ENCODE measurements at places on chromosomes 12 and 14.

GRCh38 chr12:58976146-58976545 is 55.8 kb upstream of the LRIG3 start:
- DNase-seq, result no peak

GRCh38 chr14:103613517-103613916 is 15.5 kb upstream of the KLC1 start:
- no peak for DNase-seq

DNA sequence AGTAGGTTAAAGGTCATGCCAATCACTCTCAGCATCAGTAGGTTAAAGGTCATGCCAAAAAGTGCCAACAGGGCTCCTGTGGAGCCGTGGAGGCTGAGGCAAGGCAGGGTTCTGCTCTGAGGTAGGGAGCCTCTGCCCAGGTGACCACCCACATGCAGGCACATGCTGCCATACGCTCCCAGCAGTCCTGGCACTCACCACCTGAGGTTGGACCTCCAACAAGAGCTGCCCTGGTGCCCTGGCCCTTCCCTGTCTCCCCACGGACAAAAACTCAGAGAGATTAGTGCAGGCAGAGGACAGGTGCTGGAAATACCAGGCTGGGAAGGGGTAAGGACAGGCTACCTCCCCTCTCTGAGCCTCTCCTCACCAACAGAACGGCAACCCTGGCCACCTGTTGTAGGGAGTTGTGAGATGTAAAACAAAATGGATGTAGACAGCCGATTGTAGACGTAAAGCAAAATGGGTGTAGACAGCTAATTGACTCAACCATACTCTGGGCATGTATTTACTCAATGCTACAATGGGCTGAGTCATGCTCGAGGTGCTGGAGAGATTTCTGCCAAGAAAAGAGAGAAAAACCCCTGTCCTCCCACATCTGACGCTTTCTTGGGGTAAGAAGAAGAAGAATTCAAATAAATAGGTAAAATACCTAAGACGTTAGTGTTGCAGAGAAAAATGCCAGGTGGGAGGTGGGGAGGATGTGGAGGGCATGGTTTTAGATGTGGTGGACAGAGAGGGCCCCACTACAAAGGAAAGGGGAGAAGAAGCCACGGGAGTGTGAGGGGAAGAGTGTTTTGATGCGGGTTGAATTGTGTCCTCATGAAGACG is 32.4 kb downstream of the LTBP2 start:
- DNase-seq, result peak; percentile 74

GRCh38 chr14:69260861-69261564 is 1.1 kb downstream of the GALNT16 start:
- DNase-seq, result peak; percentile 45

DNA sequence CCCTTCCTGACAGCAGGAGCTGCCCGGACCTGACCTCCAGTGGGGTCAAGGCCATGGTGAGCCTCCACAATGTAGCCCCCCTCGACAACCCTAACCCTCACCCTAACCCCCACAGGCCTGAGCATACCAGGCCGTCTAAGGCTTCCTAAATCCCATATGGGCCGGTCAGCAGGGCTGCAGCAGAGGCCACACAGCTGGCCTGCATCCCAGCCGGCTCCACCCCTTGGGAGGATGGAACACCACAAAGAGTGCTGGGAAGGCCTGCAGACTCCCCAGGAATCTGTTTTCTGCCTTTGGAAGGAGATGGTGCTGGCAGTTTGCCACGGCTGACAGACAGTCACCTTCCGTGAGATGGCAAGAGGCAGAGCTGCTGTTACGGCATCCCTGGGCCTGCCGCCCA is 2.8 kb downstream of the TMEM179 start:
- DNase-seq, result no peak

- no peak for DNase-seq
Measured at GRCh38 chr12:78338054-78338785, 507.5 kb downstream of the NAV3 start.

GRCh38 chr14:75823334-75823733 is 158.5 kb downstream of the TGFB3 start:
- DNase-seq, result peak; percentile 26

- DNase-seq, result no peak
Measured at GRCh38 chr12:78120866-78121560, 290.3 kb downstream of the NAV3 start.

- DNase-seq, result no peak
Measured at GRCh38 chr12:82832096-82832495, 145.4 kb downstream of the TMTC2 start.

DNA sequence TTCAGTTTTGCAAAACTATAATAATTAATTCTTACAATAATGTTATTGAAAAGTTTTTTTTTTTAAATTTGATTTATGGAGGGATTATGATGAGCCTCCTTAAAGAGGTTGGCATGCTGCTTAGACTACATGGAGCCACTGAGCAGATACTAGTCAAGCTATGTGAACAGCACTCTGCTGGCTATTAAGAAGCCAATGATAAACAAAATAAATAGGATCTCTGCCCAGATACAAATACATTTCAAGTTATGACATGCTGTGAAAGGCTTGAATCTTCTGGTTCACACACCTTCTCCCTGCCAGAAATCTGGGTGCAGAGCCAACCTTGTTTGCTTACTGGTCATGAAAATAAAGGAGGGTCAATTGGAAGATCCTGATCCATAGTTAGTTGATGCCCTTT is 107.4 kb upstream of the NAV3 start:
- DNase-seq, result no peak

DNA sequence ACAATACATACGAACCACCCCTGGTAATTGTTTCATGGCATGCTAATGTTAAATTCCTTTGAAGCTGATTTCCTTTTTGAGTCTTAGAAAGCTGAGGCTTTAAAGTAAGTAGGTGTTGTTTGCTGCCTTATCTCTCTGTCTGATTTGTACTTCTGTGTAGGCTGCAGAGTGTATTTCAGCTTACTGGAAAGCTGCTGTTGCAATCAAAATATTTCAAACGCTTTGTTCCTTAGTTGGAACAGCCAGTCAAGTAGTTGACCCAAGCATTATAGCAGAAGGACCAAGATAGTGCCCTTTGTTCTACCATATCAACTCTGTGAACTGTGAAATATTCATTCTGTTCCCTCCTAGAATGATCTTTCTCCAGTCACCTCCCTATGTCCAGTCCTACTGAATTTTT is 3.1 kb downstream of the PKP2 start:
- DNase-seq, result no peak

DNA sequence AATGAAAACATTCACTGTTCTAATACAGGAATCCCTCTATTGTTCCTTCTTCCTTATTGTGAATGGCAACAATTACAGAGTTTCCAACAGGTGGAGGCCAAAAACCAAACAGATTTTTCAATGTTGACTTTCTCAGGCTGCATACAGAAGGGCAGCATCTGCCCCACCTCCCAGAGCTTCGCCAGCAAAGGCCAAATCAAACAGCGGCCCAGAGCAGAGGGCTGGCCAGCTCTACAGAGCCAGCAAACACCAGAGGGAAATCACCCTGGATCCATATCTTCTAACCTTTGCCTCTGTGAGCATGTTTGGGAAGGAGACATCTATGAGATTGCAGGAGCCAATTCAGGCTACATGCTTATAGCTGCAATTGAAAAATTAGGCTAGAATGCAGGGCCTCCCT is 4.4 kb upstream of the CRACR2A start:
- no peak for DNase-seq

DNA sequence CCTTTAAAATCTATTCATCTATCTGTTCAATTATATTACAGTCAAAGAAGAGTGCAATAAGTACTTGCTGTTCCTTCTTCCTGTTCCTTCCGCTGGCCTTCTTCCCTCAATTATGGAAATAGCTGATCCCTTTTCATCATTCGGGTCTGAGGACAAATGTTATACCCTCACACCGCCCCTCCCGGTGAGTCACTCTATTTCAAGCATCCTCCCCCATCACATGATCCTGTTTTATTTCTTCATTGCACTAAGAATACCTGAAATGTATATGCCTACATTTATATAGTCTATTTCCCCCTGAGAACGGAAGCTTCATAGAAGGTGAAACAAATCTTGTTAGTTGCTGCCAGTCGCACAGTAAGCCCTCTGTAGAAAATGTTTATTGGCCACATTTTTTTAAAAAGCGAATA is 2.5 kb downstream of the SLC38A1 start:
- no peak for DNase-seq

- no peak for DNase-seq
Measured at GRCh38 chr14:91185721-91186120, 58.8 kb downstream of the GPR68 start.

DNA sequence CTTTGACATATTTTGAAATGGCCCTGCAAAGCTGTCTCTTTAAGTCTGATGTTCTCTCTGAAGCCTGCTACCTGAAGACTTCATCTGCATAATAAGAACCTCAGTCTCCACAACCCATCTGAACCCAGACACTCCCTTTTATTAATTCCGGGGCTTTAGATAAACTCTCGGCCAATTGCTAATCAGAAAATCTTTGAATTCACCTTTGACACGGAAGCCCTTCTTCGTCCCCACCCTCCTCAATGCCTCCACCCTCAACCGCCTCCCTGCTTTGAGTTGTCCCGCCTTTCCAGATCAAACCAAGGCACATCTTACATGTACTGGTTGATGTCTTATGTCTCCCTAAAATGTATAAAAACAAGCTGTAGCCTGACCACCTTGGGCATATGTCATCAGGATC is 17.6 kb downstream of the OR6J1 start:
- DNase-seq, result no peak

DNA sequence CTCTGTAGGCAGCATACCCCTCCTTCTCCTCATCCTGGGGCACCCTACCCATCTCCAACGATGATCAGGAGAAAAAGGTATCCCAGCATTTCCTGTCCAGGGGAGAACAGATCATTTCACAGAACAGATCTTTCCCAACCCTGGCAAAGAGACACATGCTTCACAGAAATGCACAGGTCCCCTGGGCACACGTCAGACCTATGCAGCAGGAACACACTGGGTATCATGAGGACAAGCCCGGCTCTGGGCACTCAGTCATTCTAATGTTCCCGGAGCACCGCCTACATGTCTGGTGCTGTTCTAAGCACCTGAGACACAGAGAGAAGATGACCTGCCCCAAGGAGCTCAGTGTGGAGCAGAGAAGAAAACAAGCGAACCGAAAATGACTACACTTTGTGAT is 56.2 kb downstream of the ACTN1 start:
- no peak for DNase-seq

DNA sequence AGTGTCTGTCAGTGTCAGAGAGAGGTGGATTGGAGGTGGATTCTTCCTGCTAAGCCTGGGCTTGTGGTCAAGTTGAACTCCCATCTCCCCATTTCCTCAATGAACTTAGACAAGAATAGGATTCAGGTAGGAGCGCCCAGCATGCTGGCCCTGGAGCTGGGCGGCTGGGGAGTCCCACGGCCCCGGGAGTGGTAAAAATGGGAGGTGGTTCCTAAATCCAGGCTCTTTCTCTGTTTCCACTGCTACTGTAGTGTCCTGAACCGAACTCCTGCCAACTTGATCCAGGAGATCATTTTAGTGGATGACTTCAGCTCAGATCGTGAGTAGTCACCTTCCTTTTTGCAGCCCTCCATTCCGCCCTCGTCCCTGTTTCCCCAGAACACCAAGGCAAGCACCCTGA is 65.1 kb downstream of the GALNT16 start:
- no peak for DNase-seq

- DNase-seq, result peak; percentile 19
Measured at GRCh38 chr14:30214461-30215090, 286.9 kb upstream of the PRKD1 start.

GRCh38 chr12:108649669-108650068 is 16.0 kb upstream of the SELPLG start:
- DNase-seq, result peak; percentile 74

DNA sequence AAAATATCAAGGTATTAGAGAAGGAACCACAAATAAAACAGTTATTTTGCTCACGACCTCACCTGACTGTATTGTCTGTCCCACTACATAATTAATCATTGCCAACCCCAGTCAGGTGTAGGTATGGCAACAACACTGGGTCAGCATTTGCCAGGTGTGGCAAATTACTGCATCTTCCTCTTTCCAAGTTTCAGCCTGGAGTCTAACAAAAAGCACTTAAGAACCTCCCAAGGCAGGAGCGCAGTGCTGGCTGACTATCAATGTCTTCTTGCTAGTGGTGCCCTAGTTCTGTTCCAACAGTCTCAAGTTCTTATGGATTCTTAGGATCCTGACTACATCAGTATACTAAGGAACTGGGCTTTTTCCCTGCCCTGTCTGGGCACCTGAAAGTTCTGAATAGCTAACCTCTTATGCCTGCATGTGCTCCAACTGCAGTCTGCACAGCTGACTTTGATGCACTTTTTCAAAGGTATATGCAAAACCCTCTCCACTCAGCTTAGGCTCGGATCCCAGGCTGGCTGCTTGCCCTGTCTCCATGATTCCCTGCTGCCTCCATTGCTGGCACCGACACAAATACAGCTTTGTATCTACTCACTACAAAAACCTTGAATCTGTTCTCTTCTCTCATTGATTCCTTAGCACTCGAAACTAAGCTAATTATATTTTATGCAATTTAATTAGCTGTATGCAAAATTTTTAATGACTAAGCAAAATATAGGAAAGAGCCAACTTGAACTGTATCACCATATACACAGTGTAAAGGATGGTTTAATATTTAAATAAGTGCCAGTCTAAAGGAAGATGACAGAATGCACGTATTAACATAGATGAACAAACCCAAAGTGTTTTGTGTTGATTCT is 113.3 kb downstream of the PRKD1 start:
- no peak for DNase-seq

DNA sequence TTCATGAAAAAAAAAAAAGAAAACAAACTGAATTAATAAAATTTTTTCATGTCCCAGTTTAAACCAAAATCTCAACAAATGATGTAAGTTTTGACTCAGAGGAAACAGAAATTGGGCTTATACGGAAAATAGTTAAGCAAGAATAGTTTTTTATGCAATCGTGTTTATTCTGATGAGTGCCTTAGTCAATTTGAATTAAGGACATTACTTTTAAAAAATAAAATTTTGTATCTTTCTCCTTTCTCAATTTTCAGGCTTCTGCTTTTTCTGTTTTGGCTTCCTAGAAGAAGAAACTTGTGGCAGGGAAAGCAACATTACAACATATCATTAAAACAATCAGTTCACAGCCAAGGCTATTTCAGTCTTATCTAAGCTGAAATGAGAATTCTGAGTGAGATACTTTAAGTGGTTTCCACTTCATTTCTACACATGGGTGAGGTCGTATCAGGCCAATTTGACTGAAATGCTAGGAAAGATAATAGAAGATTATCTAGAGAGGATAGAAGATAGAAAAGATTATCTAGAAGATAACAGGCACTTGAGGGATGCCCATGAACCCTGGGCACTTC is 52.4 kb downstream of the BCL2L14 start:
- DNase-seq, result no peak

GRCh38 chr12:104991565-104992128 is 5.5 kb downstream of the NOPCHAP1 start:
- no peak for DNase-seq

DNA sequence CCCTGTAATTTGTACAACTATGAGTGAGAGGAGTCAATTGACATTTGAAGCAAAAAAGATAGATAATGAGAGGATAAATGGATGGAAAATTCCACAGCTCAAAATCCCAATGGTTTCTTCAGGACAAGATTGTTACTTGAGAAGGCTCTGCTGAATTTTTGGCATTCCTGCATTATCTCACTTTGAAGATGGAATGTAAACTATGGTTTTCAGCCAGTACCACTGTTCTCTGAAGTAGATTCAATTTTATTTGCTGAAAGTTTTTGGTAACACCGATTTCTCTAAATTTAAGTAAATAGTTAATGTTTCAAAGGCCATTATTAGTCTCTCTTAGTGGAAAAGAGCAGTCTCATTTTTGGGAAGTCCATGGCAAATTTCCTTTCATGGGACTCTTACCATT is 121.9 kb upstream of the SLC38A2 start:
- DNase-seq, result peak; percentile 18
